Mucosa of gallbladder (tissue), 1 donor: ENCODE measurements at places on chromosomes 12 and 14. TPM values are rescaled to one million over a fixed set of nuclear protein-coding genes. Genes with fewer than 3 reads are reported as not detected.
A peak's percentile ranks its signal among the peaks of the same experiment; 100 is the strongest.

GRCh38 chr12:111850526-111850925 is 8.5 kb downstream of the MAPKAPK5 start:
- no peak for DNase-seq

GRCh38 chr14:100237735-100238418 is 1.1 kb upstream of the YY1 start:
- peak; percentile 43 for DNase-seq

DNA sequence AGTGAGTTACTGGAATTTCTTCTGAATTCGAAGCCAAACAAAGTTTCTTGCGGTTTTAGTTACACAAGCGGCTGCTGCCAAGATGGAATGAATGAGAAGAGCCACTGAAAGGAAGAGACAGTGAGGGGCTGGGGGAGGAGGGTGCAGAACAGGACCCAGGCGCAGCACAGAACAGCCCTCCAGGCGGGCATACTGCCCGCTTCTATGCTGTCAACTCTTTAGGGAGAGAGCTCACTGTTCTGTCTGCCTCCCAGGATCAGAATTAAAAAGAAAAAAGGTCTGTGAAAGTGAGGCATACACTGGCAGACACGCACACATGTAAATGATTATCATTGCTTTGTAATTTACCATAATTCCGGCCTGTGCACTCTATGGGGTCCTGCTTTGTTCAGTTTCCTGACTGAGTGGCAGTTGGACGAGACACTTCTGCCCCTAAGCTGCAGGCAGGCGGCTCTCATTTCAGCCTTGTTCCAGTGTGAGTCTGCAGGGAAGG is 231.6 kb downstream of the CACNA1C start:
- no peak for DNase-seq

- no peak for DNase-seq
Measured at GRCh38 chr14:62123961-62124360, 361.7 kb downstream of the SNAPC1 start.

DNA sequence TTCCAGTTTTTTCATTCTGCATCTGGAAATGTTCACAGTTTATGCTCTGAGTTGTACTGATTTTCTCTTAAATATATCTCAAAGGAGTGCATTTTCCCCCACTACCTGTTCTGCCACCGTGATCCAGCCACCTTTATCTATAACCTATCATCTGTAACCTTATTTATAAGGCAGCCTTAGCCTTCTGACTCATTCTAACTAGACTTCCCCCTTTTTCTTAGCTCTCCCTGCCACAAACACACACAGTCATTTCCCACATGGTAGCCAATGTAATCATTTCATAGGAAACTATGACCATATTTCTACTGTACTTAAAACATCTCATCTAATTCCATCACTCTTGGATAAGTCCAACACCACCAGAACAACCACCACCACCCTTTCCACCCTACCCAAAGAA is 10.8 kb upstream of the GYS2 start:
- no peak for DNase-seq

- no peak for DNase-seq
Measured at GRCh38 chr12:12755923-12756322, 29.5 kb upstream of the APOLD1 start.

DNA sequence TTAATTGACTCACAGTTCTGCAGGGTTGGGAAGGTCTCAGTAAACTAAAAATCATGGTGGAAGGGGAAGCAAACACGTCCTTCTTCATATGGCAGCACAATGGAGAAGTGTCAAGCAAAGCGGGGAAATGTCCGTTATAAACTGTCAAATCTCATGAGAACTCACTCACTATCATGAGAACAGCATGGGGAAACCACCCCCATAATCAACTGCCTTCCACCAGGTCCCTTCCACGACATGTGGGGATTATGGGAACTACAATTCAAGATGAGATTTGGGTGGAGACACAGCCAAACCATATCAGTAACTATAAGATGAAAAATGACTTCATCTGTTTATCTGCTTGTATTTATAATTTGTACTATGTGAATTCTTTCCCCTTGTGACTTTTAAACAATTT is 577.6 kb upstream of the MDGA2 start:
- DNase-seq, result no peak

- DNase-seq, result no peak
Measured at GRCh38 chr12:53603804-53604203, 22.4 kb downstream of the ATF7 start.

DNA sequence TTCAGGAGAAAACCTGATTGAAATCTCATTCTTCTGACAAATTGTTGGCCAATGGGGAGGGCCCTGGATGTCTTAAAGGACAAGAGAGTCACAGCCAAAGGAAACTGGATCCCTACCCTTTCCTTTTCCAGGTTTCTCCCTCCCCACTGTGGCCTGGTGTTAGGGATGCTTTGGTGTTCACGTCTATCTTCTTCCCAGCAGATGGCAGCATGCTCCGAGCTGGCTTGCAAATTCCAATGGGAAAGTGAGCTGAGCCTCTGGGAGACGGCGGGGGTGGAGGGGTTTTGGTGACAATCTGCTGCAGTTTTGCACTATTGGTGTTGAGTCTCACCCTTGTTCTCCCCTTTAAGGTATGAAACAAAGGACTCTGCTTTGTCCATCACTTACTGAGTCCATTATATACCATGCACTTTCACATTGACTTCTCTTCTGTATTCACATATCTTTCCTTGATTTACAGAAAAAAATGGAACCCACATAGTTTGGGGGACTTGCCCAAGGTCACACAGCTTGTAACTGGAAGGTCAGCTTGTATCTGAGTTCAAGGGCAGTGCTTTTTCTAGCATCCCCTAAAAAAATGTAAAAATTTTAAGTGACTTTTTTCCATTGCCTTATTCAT is 39.3 kb downstream of the CCDC177 start:
- DNase-seq, result peak; percentile 38

- DNase-seq, result no peak
Measured at GRCh38 chr12:127035011-127035879, 1231.7 kb upstream of the TMEM132C start.

GRCh38 chr14:25067600-25067999 is 17.7 kb upstream of the STXBP6 start:
- no peak for DNase-seq

- DNase-seq, result no peak
Measured at GRCh38 chr12:49618576-49618975, 4.8 kb upstream of the PRPF40B start.

DNA sequence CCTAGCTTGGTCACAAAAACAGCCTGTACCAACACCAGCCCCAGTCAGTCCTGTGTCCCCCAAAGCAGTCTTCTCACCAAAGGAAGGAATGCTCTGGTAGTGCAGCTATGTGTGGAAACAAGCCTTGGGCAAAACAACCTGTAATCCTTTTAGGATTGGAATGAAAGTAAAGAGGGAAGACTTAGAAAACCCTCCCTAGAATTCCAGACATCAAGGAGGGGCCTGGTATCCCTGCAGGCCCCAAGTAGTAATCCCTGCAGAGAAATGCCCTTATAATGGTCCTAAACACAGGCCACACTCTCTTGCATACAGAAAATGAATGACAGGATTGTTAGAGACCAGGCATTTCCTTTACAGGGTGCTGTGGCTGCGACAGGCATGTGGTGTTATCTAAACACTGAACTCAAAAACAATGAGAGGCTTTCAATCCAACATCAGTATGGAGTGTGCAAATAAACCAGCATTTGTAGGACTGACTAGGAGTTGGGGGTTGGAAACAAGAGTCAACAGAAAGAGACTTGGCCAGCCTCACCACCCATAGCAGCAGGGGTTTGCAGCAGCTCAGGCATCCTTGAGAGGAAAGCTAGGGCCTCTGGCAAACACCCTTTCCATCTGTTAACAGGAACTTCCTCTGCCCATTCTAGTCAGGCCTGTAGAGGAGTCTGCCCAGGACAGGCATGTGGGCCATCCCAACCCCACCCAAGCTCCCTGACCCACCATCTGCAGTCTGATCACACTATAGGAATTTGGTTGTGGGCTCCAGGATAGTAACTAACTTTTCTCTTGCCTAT is 59.1 kb downstream of the DCAF5 start:
- DNase-seq, result no peak

DNA sequence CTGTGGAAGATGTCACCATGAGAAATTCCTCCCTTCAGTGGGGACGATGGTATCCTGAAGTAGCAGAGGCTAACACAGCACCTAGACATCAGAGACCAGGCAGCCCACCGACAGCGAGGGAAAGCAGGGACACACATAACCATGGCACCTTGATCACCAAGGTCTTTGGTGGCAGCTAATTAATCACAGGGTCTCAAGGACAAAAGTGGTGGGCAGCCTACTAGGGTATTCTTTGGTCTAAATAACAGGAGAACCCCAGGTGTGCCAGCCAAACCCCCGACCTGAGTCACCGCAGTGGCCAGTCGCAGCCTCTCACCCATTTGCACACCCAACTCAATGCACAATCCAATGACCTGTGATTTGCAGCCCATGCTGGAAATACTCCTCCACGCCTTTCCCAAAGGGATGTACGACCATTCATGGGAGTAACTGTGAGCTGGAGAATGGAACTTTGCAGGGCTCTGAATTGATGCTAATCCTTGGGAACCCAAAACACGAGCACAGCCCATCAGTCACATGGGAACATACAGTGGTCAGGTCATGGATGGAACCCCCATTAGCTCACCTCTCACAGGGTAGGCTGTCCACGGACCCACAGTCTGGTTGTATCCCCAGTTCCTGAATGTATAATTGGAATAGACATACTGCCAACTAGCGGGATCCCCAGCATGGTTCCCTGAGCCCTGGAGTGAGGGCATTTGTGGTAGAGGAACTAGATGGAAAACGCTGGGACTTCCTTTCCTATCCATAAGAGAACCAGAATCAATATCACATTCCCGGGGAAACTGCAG is 58.7 kb upstream of the C14orf180 start:
- no peak for DNase-seq

- no peak for DNase-seq
Measured at GRCh38 chr12:30021051-30021833, 237.5 kb upstream of the TMTC1 start.

- peak; percentile 42 for DNase-seq
Measured at GRCh38 chr12:27277846-27278260, 33.8 kb downstream of the STK38L start.

GRCh38 chr12:65612440-65612839 is 211.8 kb upstream of the HMGA2 start:
- no peak for DNase-seq

DNA sequence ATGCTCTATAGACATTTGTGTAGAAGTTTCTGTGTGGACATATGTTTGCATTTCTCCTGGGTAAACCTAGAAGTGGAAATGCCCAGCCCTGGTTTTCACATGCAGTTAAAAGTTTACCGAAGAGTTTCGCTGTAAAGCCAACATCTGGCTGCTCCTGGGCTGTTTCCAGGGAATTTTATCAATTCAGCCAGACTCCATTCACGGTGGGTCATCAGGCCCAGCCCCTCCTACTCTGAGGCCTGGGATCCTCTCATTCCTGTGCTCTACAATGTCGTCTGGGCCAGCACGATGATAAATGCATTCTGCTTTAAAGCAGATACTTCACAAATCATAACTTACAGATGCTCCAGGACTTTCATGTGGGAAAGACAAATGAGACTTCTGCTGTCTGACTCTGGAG is 7.1 kb downstream of the NUAK1 start:
- no peak for DNase-seq

GRCh38 chr12:89477633-89478279 is 46.8 kb downstream of the GALNT4 start:
- no peak for DNase-seq

GRCh38 chr12:38456537-38457120 is 140.1 kb downstream of the ALG10B start:
- DNase-seq, result peak; percentile 47

DNA sequence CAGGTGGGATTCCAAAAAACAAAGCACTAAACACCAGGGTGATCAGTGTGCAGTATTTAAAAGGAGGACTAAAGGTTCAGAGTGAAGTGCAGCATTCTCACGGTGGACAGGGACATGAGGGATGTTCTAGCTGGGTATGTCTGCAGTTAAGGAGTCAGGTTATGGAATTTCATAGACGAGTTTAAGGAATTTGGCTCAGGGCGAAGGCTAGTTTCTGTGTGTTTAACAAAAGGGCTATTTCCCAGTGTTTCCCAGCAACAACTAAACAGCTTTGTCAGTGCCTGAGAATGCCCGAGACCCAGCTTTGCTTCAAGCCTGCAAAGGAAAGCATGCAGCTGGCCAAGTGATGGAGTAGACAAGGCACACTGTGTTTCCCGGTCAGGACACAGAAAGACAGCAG is 7.0 kb downstream of the KRT1 start:
- DNase-seq, result no peak

GRCh38 chr14:105530285-105531087 is 4.1 kb downstream of the TMEM121 start:
- no peak for DNase-seq

- DNase-seq, result no peak
Measured at GRCh38 chr12:38502415-38502814, 185.8 kb downstream of the ALG10B start.

- DNase-seq, result peak; percentile 44
Measured at GRCh38 chr12:31518680-31519227, 72.2 kb downstream of the DENND5B start.

The NINJ2 gene
- 1.7 TPM for total RNA-seq

The RNASE3 gene
- 0.52 TPM for total RNA-seq

The KRT73 gene
- total RNA-seq, result not detected

The MANSC1 gene
- 66.7 TPM for total RNA-seq

The GOLT1B gene
- total RNA-seq, result 32.1 TPM

The DENND5B gene
- total RNA-seq, result 13.7 TPM

The P2RX7 gene
- 7.7 TPM for total RNA-seq

The ARID2 gene
- 34.1 TPM for total RNA-seq

The SSTR1 gene
- total RNA-seq, result 3.4 TPM

The KRT77 gene
- total RNA-seq, result not detected

The SLC22A17 gene
- total RNA-seq, result 64.3 TPM

The GPRC5D gene
- total RNA-seq, result not detected

The MMP14 gene
- total RNA-seq, result 222 TPM

The DCD gene
- not detected for total RNA-seq

The PRB2 gene
- total RNA-seq, result not detected

The RPGRIP1 gene
- 0.49 TPM for total RNA-seq
